ENCODE measurements at places on chromosomes 7 and 10.

DNA sequence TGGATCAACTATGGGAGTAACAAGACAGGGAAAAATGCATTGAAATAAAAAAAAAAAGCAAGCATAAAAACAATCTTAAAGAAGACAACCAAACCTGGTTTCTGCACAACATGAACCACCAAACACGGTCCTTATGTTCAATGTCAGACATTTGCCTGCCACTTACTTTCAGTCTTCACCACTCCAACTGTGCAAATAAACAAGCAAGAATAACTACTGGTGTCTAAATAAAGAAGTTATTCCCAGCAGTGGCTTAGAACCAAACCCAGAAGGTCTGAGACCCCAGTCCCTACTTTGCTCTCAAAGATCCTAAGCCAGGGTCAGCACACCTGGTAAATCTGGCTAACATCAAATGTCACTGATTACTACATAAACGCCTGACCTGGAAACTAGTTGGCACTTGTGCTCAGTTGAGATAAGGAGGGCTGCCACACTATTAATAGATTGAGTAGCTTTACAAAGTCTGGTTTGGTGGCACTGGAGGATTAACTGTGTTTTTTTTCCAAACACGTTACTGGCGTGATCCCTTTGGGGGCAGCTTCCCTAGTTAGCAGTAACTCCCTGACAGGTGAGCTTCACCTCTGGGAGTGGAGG, 62.7 kb upstream of the ABLIM1 start:
- H3K36me3 ChIP-seq = no peaks in the 10 kb centered on the region
- H3K27me3 ChIP-seq = no peaks in the 10 kb centered on the region
- no peak overlapping the region for H3K4me3 ChIP-seq
- peak overlapping the region; percentile 36 for H3K27ac ChIP-seq
- no peaks in the 10 kb centered on the region for H3K4me1 ChIP-seq

- no peaks in the 10 kb centered on the region for H3K36me3 ChIP-seq
- no peaks in the 10 kb centered on the region for H3K4me1 ChIP-seq
- H3K27me3 ChIP-seq = no peaks in the 10 kb centered on the region
- DNase-seq = no peak
- no peak overlapping the region for H3K4me3 ChIP-seq
- peak overlapping the region; percentile 71 for H3K27ac ChIP-seq
These were observed 126.5 kb downstream of the CUBN start for GRCh38 chr10:17003151-17003550.

- H3K4me1 ChIP-seq = no peaks in the 10 kb centered on the region
- no peak for DNase-seq
- H3K4me3 ChIP-seq = no peak overlapping the region
- no peaks in the 10 kb centered on the region for H3K36me3 ChIP-seq
- H3K27ac ChIP-seq = no peak overlapping the region
- H3K27me3 ChIP-seq = no peaks in the 10 kb centered on the region
These were observed 194.4 kb upstream of the PRSS1 start for GRCh38 chr7:142554560-142555532.

- H3K4me1 ChIP-seq = peaks cover 3% of the 10 kb centered on the region
- no peak for DNase-seq
- H3K27ac ChIP-seq = peak overlapping the region; percentile 65
- H3K4me3 ChIP-seq = no peak overlapping the region
These were observed 88.1 kb upstream of the IFRD1 start for GRCh38 chr7:112362053-112362650.

Measured in breast epithelium (tissue), 4 donors.